ENCODE measurements at places on chromosomes 12 and 14.

GRCh38 chr14:42884100-42884499 lies 1277.4 kb downstream of the LRFN5 start:
- DNase-seq: no peak

GRCh38 chr12:28415755-28416154 lies 225.5 kb downstream of the CCDC91 start:
- peak; percentile 70 for DNase-seq

GRCh38 chr12:52244615-52244994 lies 11.6 kb downstream of the KRT7 start:
- DNase-seq: no peak

- peak; percentile 50 for DNase-seq
Observed at GRCh38 chr12:14828892-14829291, 14.4 kb downstream of the ART4 start.

- DNase-seq: no peak
Observed at GRCh38 chr14:61551384-61551783, 143.9 kb upstream of the HIF1A start.

DNA sequence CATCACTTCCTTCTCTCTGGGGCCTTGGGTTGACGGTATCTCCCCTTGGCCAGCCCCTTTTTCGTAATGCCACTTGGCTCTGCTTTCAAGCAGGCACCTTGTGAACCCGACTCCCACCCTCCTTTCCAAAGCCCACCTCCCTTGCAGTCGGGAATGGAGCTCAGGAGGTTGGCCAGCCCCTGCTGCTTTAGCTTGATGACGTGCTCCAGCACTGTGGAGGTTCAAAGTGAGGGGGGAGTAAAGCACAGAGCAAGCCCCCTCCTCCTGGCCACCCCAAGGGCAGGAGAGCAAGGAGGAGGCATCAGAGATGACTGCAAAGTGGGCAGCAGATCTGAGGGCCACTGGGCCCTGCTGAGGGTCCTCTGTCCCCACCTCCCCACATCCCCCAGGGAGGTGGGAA lies 103.4 kb downstream of the ZFP36L1 start:
- no peak for DNase-seq

DNA sequence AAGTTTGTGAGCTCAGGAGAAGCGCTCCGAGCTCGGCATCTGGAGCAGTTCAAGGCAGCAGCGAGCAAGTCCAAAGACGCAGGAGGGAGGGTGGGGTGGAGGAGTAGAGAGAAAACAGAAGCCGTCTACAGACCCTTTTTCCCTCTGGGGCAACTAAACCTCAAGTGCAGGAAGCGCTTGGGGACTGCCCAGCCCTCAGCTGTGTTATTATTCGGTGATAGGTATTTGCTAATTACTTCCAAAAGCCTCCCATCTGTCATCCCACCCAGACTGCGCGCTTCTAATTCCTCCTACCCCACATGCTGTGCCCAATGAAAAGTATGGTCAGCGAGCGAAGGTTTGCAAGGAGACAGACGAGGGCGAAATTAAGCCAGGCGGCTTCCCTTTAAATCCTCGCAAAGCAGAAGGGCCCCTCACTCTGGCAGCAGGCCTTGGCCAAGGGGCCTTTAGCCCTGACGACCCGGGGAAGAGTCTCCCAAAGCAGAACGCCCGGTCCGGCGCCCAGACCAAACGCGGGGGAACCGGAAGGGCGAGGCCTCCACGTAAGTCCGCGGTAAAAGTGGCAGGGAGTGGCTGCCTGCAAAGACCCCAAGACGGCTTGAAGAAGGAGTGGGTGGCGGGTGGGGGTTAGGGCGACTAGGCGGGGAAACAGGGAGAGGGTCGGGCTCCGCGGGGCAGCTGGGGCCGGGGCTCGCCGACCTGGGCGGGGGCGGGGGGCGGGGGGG lies 507 bp upstream of the CD9 start:
- peak; percentile 75 for DNase-seq

- DNase-seq: peak; percentile 76
Observed at GRCh38 chr12:101939856-101940265, 62.5 kb downstream of the DRAM1 start.

DNA sequence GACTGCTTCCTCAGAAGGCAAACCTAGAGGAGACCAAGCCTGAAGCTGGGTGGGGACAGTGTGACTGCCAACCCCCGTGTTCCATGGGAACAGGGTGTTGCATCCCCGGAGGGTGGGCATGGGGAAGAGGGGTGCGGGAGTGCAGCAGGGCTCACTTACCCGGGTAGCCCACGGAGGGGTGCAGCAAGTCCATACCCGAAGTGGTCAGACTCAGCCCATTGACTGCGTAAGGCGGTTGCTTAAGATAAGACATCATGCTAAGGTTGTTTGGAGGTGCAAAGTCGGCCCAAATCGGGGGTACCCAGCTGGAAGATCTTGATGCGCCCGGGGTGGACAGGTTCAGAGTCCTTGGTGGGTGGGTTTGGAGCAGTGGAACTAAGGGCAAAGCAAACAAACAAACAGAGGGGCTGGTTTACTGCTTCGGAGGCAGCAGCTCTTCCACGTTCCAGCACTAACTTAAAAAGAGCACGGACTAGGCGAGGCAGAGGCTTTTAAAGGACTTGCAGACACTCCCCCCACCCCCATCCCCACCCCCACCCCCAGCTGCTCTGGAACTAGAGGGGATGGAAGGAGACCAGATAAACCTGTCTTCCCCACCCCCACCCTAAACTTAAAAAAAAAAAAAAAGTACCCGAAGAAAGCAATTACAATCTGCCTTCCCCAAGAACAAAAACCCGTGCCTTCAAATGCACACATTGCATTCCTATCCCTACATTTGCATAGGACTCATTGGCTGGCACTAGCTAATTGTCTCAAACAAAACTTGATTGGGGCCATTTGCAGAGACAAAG lies 4.9 kb downstream of the OTX2 start:
- no peak for DNase-seq

DNA sequence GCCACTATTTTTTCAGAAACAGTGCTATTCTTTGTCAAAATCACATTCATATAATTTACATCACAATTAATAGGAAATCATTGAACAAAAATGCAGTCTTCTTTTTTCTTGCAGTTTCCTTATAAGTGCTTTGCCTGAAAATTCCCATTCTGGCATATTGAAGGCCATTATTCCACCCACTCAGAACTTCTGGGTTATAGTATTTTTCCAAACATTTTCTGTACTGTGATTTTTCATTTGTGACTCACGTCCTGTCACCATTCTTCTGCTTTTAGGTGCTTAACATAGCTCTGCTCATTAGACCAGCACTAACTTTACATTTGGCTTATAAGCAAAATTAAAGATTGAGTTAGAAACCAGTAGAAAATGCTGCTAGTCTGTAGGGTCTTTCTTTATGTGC lies 241.0 kb upstream of the NPAS3 start:
- peak; percentile 47 for DNase-seq

DNA sequence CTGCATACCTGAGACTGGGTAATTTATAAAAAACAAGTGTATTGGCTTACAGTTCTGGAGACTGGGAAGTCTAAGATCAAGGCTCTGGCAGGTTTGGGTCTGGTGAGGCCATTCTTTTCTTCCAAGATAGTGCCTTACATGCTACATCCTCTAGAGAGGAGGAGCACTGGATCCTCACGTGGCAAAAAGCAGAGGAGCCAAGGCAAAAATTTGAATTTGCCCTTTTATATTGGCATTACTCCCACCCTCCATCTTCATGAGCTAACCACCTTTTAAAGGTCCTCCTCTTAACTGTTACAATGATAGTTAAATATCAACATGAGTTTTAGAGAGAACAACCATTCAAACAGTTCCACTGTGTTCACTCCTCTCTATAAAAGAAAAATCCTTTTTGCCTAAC lies 286.3 kb upstream of the SEL1L start:
- DNase-seq: no peak

DNA sequence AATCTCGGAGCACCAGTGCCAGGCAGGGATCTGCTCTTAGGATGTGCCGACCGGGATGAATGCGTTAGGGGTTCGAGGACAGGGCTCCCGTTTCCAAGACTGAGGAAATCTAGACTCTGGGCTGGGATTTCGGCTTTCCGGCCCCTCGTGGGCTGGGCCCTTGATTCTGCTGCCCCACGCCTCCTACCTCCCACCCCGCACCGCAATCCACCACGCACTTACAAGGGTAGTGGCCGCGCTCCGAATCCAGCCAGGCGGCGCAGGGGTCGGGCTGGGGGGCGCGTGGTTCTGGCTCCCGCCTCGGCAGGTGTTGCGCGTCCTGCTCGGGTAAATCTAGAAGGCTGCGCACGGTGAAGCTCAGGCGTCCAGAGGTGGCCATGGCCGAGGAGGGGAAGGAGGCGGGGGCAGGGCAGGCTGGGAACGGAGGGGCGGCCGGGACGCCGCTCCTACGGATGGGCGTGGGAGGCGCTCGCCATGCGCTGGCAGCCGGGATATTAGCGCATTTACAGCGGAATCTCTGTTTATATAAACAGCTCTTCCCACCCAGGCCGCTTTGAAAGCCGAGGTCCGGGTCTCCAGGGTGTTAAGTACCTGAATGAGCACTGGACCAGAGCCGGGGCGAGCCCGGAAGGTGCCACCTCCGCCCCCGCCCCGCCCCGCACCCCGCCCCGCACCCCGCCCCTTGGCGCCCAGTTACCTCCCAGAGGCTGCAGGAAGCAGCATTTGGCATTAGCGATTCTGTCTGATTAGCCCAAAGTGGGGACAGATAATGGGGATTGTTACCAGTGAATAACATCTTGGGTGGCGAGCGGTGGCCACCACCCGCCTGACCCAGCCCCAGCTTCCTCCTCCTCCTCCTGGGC lies at the start of gene NKX2-8:
NKX2-8 (minus strand) TSS at position 604 of the 863 bp plus-strand sequence; CDS start at position 379, 225 bp downstream.
- DNase-seq: no peak

DNA sequence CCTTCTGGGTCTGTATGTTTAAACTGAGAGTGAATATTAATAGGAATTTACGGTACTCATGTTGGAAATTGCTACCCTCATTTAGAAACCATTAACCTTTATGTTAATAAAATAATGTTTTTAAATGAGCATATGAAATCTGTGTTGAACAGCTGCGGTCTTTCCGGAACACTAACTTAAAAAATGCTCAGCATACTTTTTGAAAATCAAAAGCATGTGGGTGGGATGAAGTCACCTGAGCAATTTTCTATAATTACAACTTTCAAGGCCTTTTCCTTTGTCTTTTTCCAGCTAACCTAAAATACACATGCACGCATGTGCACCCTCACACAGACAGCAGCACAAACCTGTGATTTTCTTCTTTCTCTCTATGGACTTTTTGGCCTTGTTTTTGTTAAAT lies 39.8 kb downstream of the BORCS5 start:
- DNase-seq: no peak

DNA sequence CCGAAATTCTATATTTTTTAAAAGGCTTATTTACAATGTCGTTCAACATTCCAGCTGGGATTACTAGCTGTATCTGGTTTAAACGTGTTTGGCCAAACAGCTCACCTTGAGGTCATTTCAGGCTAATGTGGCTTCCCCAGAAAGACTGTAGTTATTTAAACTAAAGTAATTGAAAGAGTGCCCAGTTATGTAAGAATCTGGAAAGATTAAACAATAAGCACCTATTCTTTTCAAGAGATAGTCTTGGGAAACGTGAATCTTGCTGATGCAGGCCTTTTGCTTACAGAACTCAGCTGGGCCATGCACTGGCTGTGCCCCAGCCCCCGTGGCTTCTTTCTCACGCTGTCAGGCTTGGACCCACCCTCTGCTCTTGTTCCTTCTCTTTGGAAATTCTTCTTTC lies 24.4 kb downstream of the GLRX5 start:
- DNase-seq: no peak

- no peak for DNase-seq
Observed at GRCh38 chr12:57192920-57193319, 23.7 kb upstream of the NXPH4 start.

DNA sequence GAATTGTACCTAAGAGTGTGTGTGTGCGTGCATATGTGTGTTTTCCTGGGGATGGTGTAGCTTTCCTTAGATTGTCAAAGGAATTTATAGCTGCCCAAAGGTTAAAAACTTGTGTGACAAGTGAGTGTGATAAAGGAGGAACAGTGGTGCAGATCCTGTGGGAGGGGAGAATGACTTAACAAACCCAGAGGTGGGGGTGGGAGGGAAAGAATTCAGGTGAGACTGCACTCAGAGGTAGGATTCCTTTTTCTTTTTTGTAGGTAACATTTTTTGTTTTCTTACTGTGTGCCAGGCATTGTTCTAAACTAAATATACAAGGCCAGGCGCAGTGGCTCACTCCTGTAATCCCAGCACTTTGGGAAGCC lies 45.3 kb upstream of the SINHCAF start:
- no peak for DNase-seq

DNA sequence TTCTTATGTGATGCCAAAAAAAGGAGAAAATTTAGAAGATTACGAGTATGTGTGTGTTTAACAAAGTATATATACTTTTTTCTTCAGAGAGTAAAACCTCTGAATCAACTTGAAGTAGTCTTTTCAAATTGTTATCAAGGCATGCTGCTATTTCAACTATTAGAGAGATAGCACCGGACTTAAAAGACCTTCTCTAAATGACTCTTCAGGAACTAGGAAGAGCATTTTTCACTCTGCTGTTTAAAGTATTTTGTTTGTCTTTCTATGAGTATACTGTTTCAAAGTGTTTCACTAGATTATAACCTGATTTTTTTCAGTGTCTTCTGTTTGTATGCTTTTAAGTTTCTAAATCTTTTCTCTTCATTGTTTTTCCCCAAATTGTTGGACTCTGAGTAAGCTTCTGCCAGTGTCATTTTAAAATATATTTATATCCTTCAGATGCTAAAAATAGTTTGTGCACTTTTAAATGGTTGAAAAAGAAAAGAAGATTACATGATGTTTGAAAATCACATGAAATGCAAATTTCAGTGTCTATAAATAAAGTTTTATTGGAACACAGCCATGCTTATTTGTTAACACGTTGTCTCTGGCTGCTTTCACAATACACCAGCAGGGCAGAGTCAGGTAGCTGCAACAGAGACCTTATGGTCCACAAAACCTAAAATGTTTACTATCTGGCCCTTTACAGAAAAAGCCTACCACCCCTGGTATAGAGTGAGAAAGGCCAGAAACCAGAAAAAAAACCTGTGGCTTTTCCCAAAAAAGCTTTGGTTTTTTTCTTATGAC lies 21.3 kb downstream of the CRADD start:
- DNase-seq: no peak

- no peak for DNase-seq
Observed at GRCh38 chr12:45282411-45282810, 66.5 kb downstream of the ANO6 start.

GRCh38 chr14:31510222-31510621 lies 22.4 kb upstream of the GPR33 start:
- peak; percentile 51 for DNase-seq

DNA sequence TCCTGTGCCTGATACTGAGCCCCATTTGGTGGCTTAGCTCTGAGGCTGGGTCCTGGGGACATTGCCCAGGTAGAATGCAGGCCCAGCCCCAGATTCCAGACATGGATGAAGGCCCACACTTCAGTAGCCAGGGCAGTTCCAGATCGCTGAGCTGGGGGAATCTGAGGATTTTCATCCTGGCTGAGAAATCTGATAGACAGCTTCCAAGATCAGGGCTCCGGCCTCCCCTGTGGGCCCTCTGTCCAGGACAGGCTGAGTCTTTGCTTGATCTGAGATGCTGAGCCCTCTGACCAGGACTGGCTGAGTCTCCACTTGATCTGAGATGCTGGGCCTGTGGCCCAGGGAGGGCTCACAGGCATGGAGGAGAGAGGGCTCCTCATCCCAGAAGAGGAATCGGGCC lies 3.3 kb upstream of the RASAL1 start:
- no peak for DNase-seq

- no peak for DNase-seq
Observed at GRCh38 chr14:58770491-58770982, 132.8 kb downstream of the DACT1 start.

- no peak for DNase-seq
Observed at GRCh38 chr12:94204499-94205247, 56.3 kb downstream of the PLXNC1 start.
